KBM-7 (cell line): ENCODE measurements at places on chromosomes 5 and 9.

- peak; percentile 45 for DNase-seq
These were observed 13.8 kb upstream of the STC2 start for GRCh38 chr5:173341961-173342430.

- DNase-seq = no peak
These were observed 44.9 kb upstream of the STXBP1 start for GRCh38 chr9:127567035-127567729.

DNA sequence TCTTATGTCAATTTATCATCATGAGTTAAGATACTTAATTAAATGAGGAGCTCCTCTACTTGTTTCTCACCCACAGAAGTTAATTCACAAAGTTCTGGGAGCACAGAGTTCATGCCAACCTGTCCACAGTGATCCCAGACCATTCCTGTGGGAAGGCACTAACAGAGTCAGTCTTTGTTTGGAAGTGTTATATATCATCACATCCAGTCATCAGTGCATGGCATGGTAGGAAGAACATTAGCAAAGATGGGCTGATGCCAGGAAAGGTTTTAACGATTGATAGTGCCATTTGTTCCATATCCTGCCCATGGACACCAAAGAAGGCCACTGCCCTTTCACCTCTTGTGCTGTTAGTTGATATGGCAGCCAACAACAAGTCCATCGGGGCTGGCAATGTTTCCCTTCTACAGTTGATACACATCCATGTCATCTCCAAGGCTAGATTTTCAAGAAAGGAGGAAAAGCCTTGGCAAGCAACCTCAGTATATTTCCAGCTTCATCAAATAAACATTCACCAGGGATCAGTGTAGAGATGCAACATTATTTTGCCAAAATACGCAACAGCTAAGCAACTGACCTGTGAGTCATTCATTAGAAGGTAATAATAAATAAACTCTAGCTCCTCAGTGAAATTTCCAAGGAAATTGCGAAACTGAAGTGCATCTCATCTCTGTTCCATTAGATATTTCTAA lies 169.6 kb downstream of the RORB start:
- DNase-seq = no peak

DNA sequence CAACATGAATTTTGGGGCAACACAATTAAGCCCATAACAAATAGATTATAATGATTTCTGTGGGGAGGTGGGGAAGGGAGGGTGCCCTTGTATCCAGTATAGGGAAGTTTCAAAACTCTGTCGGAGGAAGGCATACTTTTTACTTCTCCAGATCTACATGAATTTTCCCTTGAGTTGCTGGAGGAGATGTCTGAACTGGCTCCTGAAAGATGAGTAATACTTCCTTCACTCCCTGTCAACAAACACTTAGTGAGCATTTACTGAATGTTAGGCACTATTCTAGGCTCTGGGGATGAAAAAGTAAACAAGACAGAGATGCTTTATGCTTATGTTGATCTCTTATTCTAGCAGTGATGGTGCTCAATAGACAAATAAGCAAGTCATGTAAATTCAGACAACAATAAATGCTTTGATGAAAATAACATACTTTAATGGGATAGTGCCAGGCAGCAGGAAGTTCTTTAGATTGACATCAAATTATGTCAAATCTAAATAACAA lies 197.9 kb upstream of the ANKH start:
- DNase-seq = no peak

GRCh38 chr9:38344566-38345324 lies 47.8 kb upstream of the ALDH1B1 start:
- no peak for DNase-seq

- DNase-seq = no peak
These were observed 93.3 kb downstream of the PPARGC1B start for GRCh38 chr5:149823375-149823774.

DNA sequence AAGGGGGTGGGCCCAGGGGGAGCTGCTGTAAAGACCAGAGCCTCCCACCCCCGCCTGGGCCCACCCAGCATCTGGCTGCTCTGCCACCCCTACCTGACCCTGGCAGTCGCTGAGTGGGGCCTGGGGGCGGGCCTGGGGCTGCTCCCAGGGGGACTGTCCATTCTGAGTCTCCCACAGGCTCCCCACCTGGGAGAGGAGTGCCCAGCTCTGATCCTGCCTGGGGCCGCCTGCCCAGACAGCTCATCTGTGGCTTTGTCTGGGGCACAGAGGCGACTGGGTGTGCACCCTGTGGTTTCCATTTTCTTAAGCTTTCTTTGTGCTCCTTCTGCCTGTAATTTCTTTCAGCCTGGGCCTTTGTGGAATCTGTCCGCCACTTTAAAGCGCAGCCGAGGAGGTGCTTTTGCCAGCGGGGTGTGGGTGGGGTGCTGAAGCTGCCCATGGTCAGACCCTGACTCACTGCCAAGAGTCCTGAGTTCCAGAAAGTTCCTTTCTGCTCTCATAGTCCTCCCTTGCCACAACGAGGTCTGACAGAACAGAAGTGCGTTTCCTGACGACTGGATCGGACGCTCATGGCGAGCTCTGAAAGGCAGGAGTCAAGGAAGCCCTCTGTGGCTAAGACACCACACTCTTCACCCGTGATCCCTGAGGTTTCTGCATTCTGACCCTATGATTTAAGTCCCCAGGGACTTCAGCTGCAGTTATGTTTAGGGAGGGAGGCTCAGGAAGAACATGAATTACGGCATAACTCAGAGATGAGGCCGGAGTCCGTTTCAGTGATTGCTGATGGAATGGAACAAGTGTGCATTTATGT lies 225.0 kb downstream of the FANCC start:
- no peak for DNase-seq

- peak; percentile 91 for DNase-seq
These were observed 315 bp downstream of the PIK3R1 start for GRCh38 chr5:68215898-68216244.

- no peak for DNase-seq
These were observed 22.4 kb upstream of the THG1L start for GRCh38 chr5:157708866-157709265.

DNA sequence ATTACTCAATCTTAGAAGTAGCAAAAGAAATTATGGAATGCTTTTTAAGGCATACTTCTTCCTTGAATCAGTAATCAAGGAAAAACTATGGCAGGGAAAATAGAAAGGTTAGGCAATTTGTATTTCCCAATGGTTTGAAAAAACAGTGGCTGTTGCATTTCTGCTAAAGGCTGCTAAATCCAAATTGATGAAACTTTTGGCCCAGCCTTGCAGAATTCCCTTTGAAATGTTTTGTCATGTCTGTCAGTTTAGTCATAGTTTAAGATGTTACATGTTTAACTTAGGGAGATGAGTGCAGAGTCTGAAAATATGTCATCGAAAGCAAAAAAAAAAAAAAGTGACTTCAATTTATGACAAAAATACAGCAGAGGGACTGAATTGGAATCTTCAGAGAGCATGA lies 878.9 kb upstream of the WWC1 start:
- no peak for DNase-seq

DNA sequence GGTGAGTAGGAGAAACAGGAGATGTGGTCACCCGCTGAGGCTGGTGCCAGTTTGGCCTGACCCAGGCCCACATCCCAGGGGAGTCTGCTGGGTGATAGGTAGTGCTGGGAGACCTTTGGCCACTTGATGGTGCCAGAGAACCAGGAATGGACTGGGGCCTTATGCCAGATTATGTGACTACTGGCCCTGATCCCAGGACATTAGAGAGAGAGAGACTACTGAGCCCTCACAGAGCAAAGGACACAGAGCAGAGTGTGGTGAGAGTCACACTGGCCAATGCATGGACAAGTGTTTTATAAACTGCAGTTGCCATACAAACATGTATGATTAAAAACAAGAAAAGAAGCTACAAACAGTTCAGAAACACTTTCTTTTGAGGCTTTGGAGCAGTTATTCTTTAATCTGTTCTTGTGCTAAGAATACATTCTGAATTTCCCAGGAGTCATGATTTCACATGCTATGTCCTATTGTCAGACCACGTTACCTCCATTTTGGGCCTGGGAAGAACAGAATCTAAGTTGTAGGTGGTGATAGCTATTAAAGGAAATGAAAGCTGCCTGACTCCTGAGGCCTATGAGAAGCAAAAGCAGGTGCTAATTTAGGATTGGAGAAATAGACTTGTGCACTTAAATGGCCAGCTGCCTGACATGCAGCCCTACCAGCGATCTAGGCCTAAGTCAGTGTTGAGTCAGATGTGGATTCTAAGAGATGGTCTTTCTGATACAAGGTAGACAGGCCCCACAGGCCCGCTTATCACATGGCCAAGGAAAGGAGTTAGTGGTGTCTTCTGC lies 32.6 kb upstream of the TMOD1 start:
- DNase-seq = peak; percentile 81

GRCh38 chr9:1604942-1605560 lies 410.1 kb upstream of the SMARCA2 start:
- DNase-seq = peak; percentile 34

- peak; percentile 37 for DNase-seq
These were observed 23.9 kb upstream of the SAP30L start for GRCh38 chr5:154421868-154422267.

GRCh38 chr9:86721843-86722705 lies 225.2 kb downstream of the GAS1 start:
- no peak for DNase-seq

- no peak for DNase-seq
These were observed 39.4 kb downstream of the TNPO1 start for GRCh38 chr5:72855821-72856220.

GRCh38 chr5:75574791-75575190 lies 36.5 kb upstream of the ANKDD1B start:
- no peak for DNase-seq

GRCh38 chr5:149957855-149958254 lies 2.7 kb upstream of the SLC26A2 start:
- no peak for DNase-seq

DNA sequence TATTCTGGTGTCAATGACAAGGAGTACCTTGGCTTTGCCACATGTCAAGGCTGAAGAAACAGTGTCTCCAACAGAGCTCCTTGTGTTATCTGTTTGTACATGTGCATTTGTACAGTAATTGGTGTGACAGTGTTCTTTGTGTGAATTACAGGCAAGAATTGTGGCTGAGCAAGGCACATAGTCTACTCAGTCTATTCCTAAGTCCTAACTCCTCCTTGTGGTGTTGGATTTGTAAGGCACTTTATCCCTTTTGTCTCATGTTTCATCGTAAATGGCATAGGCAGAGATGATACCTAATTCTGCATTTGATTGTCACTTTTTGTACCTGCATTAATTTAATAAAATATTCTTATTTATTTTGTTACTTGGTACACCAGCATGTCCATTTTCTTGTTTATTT lies 19.8 kb downstream of the CD274 start:
- no peak for DNase-seq

DNA sequence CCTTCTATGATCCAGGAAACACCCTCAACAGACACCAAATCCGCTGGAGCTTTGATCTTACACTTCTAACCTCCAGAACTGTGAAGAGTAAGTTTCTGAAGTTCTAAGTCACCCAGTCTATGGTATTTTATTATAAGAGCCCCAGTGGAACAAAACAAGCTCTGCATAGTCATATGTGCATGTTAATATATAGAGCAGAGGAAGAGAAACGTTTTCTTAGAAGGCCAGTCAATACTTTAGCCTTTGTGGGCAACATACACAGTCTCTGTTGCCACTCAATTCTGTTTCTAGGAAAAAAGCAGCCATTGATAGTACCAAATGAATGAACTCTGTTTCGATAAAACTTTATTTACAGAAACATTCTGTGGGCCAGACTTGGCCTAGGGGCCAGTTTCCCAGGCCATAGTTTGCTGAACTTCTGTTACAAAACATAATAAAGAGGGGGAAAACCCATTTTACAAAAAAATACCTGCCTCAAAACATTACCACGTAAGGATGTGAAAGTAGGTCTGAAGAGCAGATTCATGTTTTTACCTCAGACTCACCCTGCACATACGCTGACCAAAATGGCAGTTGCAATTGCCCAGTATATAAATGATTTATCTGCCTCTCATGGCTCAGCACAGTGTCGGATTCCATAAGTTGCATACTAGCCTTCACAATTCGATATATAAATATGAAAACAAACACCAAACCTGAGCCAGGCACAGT lies 350.5 kb downstream of the SLIT3 start:
- DNase-seq = no peak

DNA sequence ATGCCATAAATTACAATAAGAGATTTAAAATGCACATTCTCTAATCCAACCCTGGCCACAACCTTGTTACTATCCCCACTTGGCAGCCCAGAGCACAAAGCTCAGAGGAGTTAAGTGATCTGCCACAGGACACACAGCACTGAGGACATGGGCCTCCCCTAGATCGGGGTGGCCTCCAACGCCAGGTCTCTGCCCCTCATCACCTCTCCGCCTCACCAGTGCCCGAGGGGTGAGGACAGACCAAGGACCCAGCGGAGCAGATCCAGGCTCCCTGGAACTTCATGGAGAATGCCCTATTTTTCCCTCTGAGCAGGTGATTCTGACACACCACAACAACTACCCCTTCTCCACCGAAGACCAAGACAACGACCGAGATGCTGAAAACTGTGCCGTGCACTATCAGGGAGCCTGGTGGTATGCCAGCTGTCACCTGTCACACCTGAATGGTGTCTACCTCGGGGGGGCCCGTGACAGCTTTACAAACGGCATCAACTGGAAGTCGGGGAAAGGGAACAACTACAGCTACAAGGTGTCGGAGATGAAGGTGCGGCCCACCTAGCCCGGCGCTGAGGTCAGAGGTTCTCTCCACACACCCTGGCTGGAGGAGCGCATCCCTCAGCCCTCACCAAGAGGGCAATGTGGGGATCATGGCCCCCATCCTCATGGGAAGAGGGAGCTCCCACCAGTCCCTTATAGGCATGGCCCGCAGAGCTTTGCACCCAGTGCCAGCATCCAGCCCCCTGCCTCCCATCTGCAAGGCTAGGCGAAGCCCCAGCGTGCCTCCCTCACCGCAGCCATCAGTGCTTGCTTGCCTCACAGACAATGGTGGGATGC lies 12.5 kb upstream of the FCN2 start:
- no peak for DNase-seq

GRCh38 chr9:23590276-23591000 lies 235.6 kb downstream of the ELAVL2 start:
- no peak for DNase-seq

DNA sequence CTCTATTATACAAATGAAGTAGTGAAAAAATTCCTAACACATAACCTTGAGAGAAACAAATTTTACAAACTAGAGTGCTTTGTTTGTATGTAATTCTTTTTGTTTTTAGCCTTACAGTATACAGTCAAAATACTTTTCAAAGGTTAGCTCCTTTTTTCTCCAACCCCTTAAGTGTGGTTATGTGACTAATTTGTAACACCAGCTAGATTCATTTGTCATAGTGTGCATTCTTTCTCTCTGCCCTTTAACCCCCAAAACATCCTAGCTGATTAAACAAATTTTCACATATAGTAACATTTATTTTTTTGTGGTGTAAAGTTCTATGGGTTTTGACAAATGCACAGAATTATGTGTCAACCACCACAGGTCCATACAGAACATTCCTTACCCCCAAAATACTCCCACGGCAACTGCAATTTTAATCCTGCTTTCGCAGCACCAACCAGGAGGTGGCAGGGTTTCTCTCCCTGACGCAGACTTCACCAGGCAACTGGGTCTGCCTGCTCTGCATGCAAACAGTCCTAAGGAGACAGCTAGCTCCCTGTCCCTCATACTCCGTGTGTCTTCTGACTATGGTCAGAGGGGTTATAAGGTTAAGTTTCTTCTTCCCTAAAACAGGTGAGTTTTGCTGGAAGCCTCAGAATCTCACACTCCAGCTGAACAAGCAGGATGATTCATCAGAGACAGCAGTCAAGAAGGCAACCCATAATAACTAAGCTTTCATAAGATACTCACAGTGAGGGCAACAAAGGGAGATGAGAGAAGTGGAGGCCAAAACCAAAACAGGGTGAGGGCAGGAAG lies 44.5 kb upstream of the NR5A1 start:
- peak; percentile 58 for DNase-seq

- no peak for DNase-seq
These were observed 216.2 kb downstream of the PTPRD start for GRCh38 chr9:10396615-10397014.
